Mesenteric fat pad (tissue), 1 donor: ENCODE measurements at places on chromosomes 2 and 18.

- DNase-seq: no peak
These were observed 725.1 kb upstream of the CDH7 start for GRCh38 chr18:65025756-65026155.

DNA sequence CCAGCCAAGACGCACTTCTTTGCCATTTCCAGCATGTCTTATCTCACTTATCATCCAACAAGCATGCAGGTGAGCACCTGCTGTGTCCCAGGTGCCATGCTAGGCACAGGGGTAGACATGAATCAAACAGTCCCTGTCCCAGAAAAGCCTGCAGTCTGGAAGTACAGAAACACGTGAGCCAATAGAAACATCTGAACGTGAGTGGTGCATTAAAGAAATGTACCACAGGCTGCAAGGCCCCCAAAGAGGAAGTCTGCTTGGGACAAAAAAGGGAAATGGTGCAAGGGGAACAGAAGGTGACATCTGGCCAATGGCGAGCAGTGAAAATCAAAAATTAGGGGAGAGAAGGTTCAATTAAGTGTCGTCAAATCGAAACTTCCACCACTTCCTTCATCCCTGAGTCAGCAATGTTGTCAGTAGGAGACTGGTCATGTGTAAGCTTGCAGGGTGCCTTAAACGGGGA lies 17.6 kb upstream of the TMEM247 start:
- DNase-seq: no peak

DNA sequence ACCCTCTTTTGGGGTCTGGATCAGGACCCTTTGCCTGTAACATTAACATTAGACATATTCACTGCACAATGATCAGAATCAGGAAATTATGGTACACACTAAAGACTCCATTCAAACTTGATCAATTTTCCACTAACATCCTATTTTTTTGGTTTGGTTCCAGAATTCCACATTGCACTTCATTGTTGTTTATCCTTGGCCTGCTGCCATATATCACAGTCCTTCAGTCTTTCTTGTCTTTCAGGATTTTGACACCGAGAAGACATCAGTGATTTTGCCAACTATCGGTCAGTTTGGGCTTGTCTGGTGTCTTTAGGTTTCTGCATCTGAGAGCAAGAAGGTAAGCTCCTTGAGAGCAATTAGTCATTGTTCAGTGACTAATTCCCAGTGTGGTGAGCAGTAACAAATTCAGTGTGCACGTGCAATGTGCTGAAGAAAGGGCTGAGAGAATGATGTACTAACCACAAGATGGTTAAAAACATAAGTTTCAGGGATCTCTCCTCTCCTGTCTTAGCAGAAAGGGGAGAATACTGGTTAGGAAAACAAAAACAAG lies 23.5 kb downstream of the MARCHF4 start:
- no peak for DNase-seq

DNA sequence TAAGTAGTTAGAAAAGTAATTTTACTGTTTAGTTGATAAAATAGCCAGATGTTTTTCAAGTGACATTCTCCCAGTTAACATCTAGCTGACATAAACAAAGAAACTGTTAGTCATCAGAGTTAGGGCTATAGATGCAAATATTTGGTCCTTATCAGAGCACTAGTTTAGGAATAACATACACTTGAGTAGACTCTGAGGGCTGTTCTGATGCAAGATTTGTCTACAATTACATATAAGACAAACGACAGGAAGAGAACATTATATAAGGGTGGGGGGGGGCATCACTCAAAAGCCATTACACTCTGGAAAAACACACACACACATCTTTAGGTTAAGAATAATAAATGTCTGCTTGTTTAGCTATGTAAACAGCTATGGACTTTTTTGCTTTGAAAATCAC lies 554.4 kb upstream of the LRRTM1 start:
- no peak for DNase-seq

GRCh38 chr2:71353248-71353647 lies 21.7 kb downstream of the ZNF638 start:
- DNase-seq: no peak

DNA sequence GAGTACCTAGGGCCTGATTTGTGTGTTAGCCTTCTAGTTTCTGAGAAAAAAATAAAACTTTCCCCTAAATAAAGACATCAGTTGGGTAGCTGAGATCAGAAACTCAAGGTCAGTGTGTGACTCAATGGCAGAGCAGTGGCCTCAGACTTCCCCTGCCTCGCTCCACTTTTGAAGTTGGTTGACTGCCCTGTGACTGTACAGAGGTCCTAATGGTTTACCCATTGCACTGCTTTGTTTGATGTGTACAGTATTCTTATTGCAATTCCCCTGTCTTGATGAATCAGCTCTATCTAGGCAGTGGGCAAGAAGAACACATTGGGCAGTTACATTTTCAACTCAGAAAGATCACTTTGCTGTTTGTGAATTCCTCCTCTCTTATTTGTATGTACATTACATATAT lies 315.7 kb downstream of the KCNS3 start:
- no peak for DNase-seq

DNA sequence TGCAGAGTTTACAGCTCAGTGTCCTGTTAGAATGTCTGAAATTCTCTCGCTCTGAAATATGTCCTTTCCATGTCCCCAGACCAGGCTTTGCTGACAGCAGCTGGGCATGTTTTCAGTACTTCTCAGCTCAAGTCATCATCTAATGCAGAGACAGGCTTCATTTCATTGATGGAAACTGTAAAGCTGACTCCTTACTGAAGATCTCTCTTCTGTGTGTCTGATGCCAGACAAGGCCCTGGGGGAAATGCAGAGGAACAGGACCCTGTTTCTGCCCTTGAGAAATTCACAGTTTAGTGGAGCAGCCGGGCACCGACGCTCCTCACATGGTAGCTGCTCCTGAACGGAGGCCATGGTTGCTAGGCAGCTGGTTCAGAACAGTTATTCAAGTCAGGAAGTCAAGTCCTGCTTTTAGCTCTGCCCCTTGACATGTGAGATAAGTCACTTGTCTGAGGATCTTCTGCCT lies 24.6 kb upstream of the FZD7 start:
- DNase-seq: peak; percentile 55

DNA sequence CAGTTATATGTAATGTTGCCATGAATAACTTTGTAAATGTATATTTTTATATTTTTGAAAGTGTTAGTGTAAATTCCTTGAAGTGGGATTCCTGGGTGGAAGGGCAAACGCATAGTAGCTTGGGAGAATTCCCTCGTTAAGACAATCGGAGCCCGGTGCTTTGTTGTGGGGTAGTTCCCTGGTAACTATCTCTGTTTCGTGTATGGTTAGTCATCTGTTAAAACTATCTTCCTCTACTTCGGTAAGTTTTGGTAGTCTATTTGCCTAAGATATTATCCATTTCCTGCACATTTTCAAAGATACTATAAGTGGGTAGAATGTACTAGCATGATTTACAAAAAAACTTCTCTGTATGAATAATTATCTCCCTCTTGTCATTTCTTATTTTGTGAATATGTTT lies 113.8 kb upstream of the NRXN1 start:
- no peak for DNase-seq

- DNase-seq: no peak
These were observed 65.6 kb upstream of the CAPN13 start for GRCh38 chr2:30872797-30873196.

- no peak for DNase-seq
These were observed 8.0 kb upstream of the SERTAD2 start for GRCh38 chr2:64661741-64662169.
